SK-N-SH treated with all-trans-retinoic acid at 6 μM for 48 hours (cell line): ENCODE measurements at places on chromosomes 3 and 15.

- ATAC-seq, result no peak
These were observed 41.3 kb upstream of the ZBED2 start for GRCh38 chr3:111636366-111636885.

- no peak for ATAC-seq
These were observed 111.4 kb downstream of the IQCH start for GRCh38 chr15:67365994-67366393.

DNA sequence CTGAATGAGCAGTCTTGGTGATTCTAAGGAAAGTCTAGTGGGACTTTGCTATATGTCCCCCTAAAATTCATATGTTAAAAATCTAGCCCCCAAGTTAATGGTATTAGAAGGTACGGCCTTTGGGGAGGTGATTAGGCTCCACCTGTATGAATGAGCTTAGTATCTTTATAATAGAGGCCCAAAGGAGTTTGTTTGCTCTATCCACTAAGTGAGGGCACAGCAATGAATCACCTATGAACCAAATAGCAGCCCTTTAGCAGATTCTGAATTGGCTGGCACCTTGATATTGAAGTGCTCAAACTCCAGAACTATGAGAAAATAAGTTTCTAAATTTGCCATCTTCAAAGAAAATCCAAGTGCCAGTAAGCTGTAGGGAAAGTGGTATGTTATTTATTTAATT is 187.9 kb downstream of the SUCNR1 start:
- ATAC-seq, result no peak

DNA sequence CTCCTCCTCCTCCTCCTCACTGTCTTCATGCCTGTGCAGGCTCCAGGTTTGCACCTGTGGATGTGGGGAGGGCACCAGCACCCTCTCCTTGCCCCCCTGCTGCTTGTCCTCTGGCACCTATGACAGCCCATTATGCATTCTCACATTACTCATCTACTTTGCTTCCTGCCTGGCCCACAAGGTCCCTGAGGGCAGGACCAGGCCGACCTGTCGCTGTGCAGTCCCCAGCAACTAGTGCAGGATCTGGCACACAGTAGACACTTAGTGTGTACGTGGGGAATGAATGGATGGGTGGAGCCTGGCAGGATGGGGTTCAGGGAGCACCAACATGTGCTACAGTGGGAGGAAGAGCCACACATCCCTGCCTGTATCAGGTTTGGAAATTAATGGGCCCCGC is 58.3 kb upstream of the TMEM115 start:
- no peak for ATAC-seq

- ATAC-seq, result peak; percentile 53
These were observed 18.7 kb downstream of the ATP13A3 start for GRCh38 chr3:194468086-194468485.

GRCh38 chr3:55480911-55481743 is 6.0 kb downstream of the WNT5A start:
- ATAC-seq, result peak; percentile 41
